Calu3 (cell line): ENCODE measurements at places on chromosomes 6 and 20. TPM values are rescaled to one million over a fixed set of nuclear protein-coding genes. Genes with fewer than 3 reads are reported as not detected.

DNA sequence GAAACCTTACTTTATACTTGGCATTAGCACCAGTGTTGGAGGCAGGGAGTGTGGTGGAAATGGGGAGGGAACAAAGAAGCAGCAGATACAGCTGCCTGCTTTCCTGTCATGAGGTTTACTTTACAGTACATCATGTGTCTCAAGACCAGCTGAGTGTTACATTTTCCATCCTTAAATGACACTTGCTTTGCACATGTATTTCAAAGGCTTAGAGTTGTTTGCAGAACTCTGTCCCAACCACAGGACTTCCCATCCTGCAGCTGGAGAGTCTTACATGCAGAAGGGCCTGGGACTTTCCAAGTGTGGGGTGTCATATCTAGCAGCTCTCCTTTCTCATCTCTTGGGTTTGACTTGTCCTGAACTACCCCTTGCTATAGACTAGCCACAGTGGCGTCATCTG is 395.9 kb downstream of the DHX35 start:
- no peak for DNase-seq

DNA sequence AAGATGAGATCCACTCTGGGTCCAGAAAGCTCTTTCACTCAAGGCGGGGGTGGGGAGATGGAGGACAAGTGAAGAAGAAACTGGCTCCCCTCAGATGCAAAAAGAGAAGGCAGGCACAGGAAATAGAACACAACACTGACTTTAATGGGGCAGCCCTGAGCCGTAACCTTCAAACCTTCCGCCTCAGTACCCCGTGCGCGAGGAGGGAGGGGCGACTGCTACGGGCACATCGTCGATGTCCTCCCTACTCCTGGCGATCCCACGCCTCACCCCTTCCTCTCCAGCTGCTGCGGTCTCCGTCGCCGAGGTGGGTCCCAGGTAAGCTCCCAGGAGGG is 3.9 kb downstream of the SPEF1 start:
- no peak for DNase-seq

- DNase-seq = no peak
These were observed 2.5 kb downstream of the PPP1R18 start for GRCh38 chr6:30683980-30684338.

- DNase-seq = no peak
These were observed 83.4 kb upstream of the RGS17 start for GRCh38 chr6:153214436-153214835.

DNA sequence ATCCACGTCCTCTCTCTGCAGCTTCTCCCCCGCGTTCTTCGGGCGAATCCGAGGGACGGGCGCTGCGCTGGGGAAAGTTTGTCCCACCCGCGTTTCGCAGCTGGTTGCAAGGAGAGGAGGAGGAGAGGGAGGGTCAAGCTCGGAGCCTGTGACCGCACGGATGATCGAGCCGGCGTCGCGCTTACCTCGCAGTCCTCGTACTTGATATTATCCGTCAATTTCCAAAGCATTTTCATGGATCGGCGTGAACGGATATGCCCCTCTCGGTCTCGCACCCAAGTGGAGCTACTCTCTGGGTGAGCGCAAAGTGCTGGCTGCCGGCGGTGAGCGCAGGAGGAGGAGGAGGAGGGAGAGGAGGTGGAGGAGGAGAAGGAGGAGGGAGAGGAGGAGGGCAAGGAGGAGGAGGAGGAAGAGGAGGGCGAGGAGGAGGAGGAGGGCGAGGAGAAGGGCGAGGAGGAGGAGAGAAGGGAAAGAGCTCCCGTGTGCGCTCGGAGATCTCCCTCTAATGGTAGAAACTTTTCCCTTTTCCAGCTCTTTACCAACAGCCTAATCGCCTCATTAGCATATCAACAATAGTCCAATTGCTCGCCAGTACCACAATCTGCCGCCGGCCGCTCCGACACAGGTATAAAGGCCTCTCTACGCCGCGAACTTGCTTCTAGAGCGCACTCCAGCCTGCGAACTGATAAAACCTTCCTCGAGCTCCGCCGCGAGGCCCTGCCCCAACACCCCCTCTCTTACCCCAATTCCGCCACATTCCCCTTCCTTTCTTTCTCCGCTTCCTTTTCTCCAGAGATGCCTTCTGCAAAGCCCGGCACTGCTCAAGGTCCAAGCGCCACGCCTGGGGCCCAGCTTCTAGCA is at the start of gene TFAP2A:
Gene TFAP2A (minus strand): TSS at position 319 of the 861 bp plus-strand sequence. CDS start 83 bp downstream, at position 236.
- DNase-seq = peak; percentile 80

DNA sequence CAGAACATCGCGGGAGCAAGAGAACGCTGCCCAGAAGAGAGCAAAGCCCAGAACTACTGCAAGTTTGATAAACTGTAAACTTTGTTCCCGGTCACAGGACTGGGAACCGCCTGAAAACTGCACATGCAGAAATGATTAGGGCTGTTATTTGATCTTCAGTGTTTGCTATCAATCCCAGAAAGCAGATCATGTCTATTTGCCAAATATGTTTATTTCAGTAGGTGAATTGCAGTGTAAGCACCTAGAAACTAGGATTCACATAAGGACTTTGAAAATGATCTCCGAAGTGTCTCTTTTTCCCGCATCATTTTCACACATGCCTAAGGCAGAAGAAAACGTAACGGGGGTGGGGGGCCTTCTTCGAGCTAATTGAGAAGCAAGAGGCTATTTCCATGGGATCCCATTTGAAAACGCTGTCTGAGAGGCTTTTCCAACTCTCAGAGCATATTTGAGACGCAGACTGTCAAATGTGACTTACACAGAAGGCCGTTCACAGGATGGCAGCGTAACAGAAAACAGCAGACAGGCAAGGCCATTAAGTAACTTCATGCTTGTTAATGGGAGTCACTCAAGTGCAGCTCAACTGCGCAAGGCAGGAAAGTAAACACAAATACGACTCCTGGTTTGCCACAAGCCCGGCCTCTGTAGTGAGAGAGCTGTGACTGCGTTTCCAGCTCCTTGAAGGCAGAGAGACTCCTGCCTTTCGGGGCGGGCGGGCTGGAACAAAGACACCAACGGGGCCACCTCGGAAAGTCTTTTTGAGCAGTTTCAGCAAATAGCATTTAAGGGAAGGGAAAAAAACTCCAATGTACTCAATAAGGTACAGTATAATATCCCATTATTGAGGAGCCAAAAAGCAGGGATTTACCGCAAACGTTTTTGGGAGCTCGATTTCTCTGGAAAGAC is 144.7 kb upstream of the ZNF217 start:
- DNase-seq = peak; percentile 88

The KCNQ5 gene
- total RNA-seq = 0.10 TPM in 1 of 2 replicates, not detected in the other

DNA sequence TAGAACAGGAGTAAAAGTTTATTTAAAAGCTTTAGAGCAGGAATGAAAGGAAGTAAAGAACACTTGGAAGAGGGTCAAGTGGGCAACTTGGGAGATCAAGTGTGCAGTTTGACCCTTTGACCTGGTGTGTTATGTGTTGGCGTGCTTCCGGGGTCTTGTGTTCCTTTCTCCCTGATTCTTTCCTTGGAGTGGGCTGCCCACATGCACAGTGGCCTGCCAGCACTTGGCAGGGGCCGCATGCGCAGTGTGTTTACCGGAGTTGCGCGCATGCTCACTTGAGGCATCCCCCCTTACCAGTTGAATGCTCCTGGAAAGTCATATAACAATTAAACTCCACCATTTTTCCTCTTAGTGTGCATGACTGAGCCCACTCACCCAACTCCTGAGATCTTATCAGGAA is 160.3 kb downstream of the ADAT2 start:
- no peak for DNase-seq

The CTAGE9 gene
- not detected in 2 replicates for total RNA-seq

- DNase-seq = no peak
These were observed 20.6 kb downstream of the XKR7 start for GRCh38 chr20:31988430-31989015.

- DNase-seq = no peak
These were observed 93.7 kb upstream of the CBLN4 start for GRCh38 chr20:56098981-56099500.

The SHLD1 gene
- total RNA-seq = 1.3 and 1.9 TPM in 2 replicates

The GRM1 gene
- 0.12 TPM in 1 of 2 replicates, not detected in the other for total RNA-seq

GRCh38 chr6:23951691-23952090 is 174.3 kb upstream of the NRSN1 start:
- no peak for DNase-seq

GRCh38 chr6:3806169-3806922 is 42.8 kb upstream of the FAM50B start:
- no peak for DNase-seq

GRCh38 chr6:67252663-67253062 is 1382.4 kb upstream of the ADGRB3 start:
- no peak for DNase-seq

DNA sequence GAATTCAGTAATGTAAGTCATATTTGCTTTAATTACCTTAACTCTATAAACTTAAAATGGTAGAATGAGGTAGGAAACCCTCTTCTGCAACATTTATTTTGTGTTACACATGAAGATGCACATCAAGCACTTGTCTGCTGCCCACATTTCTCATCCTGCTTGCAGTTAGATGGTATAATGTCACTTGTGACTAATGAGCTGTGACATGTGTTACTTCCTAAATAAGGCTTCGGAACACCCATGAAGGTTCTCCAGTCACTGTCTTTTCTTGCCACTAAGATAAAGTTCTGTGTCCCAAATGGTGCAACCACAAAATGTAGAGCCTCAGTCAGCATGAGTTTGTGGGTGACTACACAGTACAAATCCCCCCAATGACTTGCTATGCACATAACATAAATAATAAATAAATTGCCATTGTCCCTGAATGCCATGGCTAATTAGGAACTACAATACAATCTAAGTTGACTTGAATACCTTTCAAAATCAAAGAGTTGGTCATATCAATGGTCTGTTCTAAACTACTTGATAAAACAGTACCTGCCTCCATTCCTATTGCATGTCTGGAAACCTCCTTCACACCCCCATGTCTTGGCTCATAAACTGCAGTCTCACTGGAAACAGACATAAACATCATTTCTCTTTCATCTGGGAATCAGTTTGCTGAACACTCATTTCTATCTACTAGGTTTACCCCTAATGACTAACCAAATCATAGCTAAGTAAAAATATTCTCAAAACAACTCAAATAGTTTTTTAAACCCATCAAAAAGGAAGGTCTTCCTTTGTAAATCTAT is 157.2 kb downstream of the PTPRK start:
- DNase-seq = no peak
